ENCODE measurements at places on chromosomes 4 and X. TPM values are rescaled to one million over a fixed set of nuclear protein-coding genes. Genes with fewer than 3 reads are reported as not detected.

KIAA1210 gene
- 3.2 TPM for total RNA-seq

CXorf49 gene
- not detected for total RNA-seq

PHEX gene
- total RNA-seq: 0.26 TPM

DNA sequence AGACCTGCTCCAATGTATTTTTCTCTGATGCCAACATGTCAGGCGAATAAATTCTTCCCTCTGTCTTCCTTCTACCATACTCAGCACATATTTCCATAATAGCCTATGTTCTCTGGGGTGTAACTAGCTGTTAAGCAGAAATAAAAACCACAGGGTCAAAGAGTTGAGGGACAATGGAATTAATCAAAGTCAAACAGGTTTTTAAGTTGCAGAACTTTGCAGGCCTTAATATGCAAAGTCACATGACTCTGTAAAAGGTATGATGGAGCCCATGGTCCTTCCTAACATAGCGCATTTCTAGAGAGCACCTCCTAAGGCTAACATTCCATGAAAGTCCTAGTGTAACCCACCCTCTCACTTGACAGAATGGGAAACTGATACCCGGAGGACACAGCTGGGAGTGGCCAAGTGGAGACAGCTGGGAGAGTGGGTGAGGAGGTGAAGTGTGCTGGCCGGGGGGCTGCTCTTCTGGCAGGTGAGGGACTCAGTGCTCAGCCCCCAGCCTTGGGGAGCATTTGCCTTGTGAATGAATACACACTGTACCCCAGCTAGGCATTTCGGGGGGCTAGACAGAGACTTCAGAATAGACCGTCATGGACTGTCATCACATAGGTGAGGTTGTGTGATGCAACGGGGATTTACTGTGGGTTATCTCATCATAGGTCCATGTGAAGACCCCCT lies 8.4 kb upstream of the SORCS2 start:
- H3K4me1 ChIP-seq: no peaks in the 10 kb centered on the region
- no peaks in the 10 kb centered on the region for H3K27me3 ChIP-seq
- H3K36me3 ChIP-seq: no peaks in the 10 kb centered on the region
- H3K4me3 ChIP-seq: no peak overlapping the region
- no peak overlapping the region for H3K27ac ChIP-seq

GRCh38 chr4:42641161-42641560 lies 15.7 kb downstream of the ATP8A1 start:
- no peak overlapping the region for H3K27ac ChIP-seq
- DNase-seq: no peak
- no peaks in the 10 kb centered on the region for H3K36me3 ChIP-seq
- no peaks in the 10 kb centered on the region for H3K27me3 ChIP-seq
- peaks cover 12% of the 10 kb centered on the region for H3K4me1 ChIP-seq

GRCh38 chr4:140019619-140020347 lies 134.2 kb downstream of the MAML3 start:
- no peaks in the 10 kb centered on the region for H3K36me3 ChIP-seq
- no peak overlapping the region for H3K4me3 ChIP-seq
- H3K27ac ChIP-seq: no peak overlapping the region
- no peak for DNase-seq
- H3K27me3 ChIP-seq: no peaks in the 10 kb centered on the region
- H3K4me1 ChIP-seq: no peaks in the 10 kb centered on the region

DNA sequence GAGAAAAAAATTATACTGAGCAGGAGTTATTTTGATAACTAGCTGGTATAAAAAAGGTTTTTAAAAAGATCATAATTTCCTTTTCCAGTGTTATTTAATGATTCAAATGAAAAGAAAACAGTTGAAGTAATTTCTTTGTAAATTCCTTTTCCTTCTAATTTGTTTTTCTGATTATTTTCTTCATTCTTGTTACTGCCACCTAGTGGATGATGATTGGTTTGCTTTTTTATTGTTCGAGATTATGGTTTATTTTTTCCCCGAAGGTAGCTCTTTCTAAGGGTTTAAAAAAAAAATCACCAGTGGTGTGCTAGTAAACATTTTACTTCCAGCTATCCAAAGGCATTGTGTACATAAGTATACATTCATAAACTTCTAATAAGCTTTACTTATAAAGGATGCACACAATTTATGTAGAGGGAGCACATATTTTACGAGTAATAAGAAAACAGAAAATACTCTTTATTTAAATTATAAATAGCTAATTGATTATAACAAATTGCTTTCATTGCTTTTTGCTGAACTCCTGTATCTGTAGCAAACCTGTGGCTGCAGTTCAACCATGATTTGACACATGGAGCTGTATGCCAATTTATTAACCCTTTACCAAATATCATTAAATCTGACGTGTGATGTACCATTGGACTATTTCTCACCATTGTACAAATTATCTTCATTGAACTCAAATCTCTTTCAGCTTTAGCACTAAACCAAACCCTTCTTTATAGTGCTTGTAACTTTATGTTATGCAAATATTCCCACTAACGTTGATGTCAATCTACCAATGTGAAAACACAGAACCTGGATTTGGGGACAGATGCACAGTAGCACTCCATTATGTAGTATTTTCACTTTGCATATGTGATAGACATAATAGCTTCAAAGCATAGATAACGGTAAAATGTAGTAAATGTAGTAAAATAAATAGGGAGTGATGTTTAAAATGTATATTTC lies 97.8 kb upstream of the ANK2 start:
- H3K36me3 ChIP-seq: no peaks in the 10 kb centered on the region
- H3K27me3 ChIP-seq: no peaks in the 10 kb centered on the region
- no peak for DNase-seq
- H3K27ac ChIP-seq: no peak overlapping the region
- H3K4me3 ChIP-seq: no peak overlapping the region

GRCh38 chr4:4260185-4260751 lies 12.2 kb upstream of the TMEM128 start:
- H3K27ac ChIP-seq: no peak overlapping the region
- H3K4me1 ChIP-seq: no peaks in the 10 kb centered on the region
- no peaks in the 10 kb centered on the region for H3K36me3 ChIP-seq
- DNase-seq: no peak

DNA sequence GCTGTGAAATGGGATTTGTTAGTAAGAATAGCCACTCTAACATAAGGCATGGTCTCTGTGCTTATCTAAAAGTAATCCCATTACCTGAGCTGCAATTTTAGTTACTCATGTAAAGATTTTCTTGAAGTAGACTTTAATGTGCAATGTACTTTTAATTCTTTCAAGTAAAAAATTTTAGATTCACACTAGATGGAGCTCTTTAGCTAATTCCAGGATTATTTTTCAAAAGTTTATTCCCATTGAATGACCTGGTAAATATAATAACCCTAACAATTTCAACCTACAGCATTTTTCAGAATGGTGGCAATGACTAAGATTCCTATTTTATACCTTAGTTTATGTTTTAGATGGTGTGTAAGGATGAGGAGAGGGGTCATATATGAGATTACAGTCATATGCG lies 18.1 kb downstream of the USP38 start:
- peaks cover 61% of the 10 kb centered on the region for H3K36me3 ChIP-seq
- no peak for DNase-seq
- H3K4me3 ChIP-seq: no peak overlapping the region
- no peak overlapping the region for H3K27ac ChIP-seq
- H3K27me3 ChIP-seq: no peaks in the 10 kb centered on the region
- peaks cover 5% of the 10 kb centered on the region for H3K4me1 ChIP-seq

All from adrenal gland (tissue), 19 donors.